ENCODE measurements at places on chromosomes 2 and 18.

GRCh38 chr2:39741871-39742270, 37.2 kb downstream of the THUMPD2 start:
- DNase-seq, result no peak

DNA sequence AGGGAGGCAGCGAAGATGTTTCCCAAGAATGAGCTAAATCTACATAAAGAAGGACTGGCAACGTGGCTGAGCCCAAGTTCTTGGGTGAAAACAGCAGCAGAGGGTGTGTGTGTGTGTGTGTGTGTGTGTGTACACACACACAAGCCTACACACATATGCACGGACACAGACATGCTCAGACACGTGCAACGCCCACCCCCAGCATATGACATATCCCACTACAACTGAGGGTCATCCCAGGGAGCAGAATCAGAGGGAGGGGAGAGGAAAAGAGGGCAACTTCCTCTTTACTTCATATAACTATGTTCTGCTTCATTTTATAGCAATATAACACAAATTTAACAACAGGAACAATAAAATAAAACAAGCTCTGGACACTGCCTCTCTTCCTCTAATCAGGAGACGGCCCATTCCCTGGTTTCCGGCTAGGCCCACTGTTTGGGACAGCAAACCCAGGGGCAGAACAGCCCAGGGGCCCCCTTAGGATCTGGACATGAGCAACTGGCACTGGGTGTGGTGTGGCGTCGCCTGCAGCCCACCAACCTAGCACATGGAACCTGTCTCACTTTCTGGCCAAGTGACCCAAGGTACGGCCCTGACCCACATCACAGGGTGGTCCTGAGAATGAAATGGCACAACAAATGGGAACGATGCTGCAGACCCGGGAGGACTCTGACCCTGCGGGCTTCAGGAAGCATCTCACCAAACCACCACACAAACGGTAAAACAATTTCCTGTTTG, 25.0 kb downstream of the FAM178B start:
- no peak for DNase-seq

DNA sequence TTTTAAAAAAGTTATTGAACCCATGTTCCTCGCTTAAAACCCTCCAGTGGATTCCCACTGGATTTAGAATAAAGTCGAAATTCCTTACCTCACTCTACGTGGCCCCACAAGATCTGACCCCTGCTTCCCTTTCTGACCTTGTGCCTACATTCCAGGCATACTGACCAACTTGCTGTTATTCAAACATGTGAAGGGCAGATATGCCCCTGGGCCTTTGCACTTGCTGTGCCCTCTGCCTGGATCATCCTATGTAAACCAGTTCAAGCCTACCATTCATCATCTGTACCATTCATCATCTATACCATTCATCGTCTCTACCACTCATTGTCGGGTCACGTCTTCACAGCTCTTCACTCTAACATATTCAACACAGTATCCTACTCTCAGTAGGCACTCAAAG, 41.3 kb upstream of the LPIN2 start:
- DNase-seq, result no peak

GRCh38 chr2:155841442-155841841, 491.1 kb downstream of the NR4A2 start:
- DNase-seq, result no peak

- no peak for DNase-seq
These were observed 109.5 kb downstream of the INHBB start for GRCh38 chr2:120455390-120455789.

GRCh38 chr2:73987109-73987947, 2.6 kb downstream of the TET3 start:
- DNase-seq, result no peak

GRCh38 chr18:79516441-79516931, 120.8 kb downstream of the NFATC1 start:
- DNase-seq, result no peak

DNA sequence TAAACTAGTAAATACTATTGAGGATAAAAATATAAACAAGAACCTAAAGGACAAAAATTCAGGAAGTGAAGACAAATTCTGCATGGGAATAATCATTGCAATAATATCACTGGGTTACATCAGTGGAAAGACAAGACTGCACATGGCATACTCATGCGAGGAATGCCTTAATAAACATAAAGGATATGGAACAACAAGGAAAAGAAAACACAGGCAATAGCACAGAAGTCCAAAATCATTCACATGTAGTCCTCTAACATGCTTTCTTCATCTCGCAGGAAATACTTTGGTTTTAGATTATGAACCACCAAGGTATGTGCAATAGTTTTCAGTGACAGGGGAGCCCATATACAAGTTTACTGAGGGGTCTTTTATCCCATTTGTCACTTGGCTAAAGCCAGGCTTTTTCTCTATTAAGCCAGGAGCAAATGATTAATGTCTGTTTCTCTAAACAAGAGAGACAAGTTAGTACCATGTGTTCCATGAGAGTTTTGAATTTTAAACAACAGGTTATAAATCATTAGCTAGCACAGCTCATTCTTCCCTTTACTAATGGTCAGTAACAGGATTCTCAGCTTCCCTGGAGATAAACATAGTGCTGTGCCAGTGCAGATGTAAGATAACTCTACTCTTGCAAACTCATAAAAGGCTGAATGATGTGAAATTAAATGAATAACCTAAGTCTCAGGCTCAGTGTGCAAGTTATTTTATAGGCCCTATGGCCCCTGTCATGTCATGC, 353.6 kb upstream of the FSIP2 start:
- no peak for DNase-seq

- no peak for DNase-seq
These were observed 234.0 kb downstream of the BCL2 start for GRCh38 chr18:63085611-63086010.

- DNase-seq, result no peak
These were observed 100.7 kb downstream of the NFATC1 start for GRCh38 chr18:79496237-79496977.

DNA sequence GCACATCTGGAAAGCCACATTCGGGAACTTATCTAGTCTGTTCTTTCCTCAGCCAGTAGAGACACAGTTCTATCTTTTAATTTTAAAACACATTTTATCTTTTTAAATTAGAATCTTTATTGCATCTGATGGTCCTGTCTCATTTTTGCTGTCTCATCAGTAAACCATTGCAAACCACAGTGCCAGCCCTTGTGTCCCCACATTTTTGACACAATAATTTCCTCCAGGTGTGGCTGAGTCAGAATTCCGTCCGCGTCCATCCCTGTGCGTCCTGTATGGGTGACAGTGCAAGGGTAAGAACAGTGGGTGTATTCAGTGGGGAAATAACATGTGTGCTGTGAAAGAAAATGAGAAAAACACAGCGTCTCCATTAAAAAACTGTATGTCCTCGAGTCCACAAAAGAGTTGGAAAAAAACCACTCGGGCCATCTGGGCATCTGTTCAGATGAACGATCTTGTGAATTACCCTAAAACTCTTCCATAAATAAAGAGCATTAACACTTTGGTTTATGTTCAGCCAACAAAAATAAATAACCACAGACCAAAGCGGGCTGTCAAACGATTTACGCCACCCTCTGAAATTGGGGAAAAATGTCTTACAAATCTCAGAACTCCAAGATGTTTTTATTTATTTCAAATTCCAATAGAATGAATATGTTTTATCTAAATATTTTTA, 137.3 kb downstream of the ZNF516 start:
- DNase-seq, result no peak

DNA sequence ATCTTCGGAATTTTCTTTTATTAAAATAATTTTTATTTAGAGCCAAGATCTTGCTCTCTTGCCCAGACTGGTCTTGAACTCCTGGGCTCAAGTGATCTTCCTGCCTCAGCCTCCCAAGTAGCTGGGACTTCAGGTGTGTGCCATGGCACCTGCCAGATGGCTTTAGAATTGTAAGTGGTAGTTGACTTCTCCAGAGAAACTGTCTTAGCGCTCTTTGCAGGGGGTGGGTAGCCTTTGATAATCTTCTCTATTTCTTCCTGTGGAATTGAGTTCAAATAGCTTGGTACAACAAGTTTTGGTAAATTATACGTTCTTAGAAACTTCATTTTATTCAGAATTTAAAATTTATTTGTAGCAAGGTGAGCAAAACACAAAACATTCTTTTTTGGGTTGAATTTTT, 113.3 kb downstream of the LDLRAD4 start:
- DNase-seq, result no peak

Measured in NCI-H1417 treated with DMSO at 0.1 percent for 48 hours (cell line).